ENCODE measurements at places on chromosomes 7 and 10. TPM values are rescaled to one million over a fixed set of nuclear protein-coding genes. Genes with fewer than 3 reads are reported as not detected.

The VAX1 gene
- not detected for total RNA-seq

The SLC18A2 gene
- not detected for total RNA-seq

DNA sequence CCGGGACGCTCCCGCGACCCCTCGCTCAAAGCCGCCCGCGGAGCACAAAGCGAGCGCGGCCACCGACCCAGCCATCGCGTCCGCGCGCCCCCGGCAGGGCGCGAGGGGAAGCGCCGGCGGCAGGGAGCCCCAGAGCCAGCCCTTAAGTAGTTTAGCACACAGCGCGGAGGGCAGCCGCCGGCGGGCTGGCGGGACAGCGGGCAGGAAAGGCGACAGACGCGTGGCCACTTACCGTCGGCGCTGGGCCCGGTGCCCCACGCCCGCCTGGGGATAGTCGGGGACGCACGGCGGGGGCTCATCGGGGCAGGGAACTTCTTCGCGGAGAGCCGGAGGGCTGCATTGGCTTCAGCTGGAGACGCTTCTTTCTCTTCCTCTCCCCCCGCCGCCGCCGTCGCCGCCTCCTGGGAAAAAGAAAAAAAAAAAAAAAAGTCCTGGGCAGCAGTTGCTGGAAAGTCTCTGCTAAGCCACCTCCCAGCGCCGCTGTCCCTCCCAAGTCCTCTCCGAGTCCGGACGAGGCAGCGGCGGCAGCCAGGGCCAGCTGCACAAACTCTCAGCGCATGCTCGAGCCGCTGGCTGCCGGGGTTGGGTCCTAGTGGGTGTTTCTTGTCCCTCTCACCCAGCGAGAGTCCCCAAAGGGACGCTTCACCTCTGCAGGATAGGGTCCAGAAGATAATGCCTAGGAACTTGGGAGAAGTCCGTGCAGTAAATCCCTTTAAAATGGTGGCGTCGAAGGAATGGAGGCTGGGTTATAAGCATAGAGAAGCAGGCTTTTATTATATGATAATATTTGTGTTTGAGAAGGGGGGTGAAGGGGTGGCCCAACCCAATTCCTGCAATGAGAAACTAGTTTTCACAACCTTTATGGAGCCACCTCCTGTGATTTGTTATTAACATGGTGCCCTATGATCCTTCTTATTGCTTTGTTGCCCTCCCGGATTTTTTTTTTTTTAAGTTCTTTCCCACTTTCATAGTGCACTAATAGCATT lies at the start of gene TSPAN12:
Gene TSPAN12 (minus strand): TSS at position 557 of the 986 bp plus-strand sequence. CDS start 1,381 bp downstream, outside the sequence.
- H3K4me3 ChIP-seq = peak within 1 kb of the TSS; percentile 51
- H3K4me1 ChIP-seq = peaks cover 10% of the 10 kb centered on the region
- H3K27ac ChIP-seq = no peak within 1 kb of the TSS
- DNase-seq = peak; percentile 78
- no peaks in the 10 kb centered on the region for H3K36me3 ChIP-seq

GRCh38 chr10:61316676-61317265 lies 136.4 kb downstream of the TMEM26 start:
- H3K27ac ChIP-seq = no peak overlapping the region
- H3K4me1 ChIP-seq = no peaks in the 10 kb centered on the region
- no peak for DNase-seq

Measured in SJSA1 (cell line).